Glomerular endothelial cell (primary cell): ENCODE measurements at places on chromosomes 12 and 14. TPM values are rescaled to one million over a fixed set of nuclear protein-coding genes. Genes with fewer than 3 reads are reported as not detected.

The KDM2B gene
- 18.4 and 29.2 TPM in 2 replicates for total RNA-seq

The CLEC6A gene
- not detected in 2 replicates for total RNA-seq

The TAS2R42 gene
- not detected in 2 replicates for total RNA-seq

The SERPINA5 gene
- 0.29 and 1.1 TPM in 2 replicates for total RNA-seq

The PAX9 gene
- total RNA-seq: 0.18 and 0.34 TPM in 2 replicates

The TMEM179 gene
- 0.53 TPM in 1 of 2 replicates, not detected in the other for total RNA-seq

The NR1H4 gene
- total RNA-seq: 0.15 TPM in 1 of 2 replicates, not detected in the other

The ACSS3 gene
- total RNA-seq: 0.10 and 7.7 TPM in 2 replicates

The DDN gene
- total RNA-seq: 0.10 and 0.12 TPM in 2 replicates

The RAD52 gene
- 10.6 and 12.5 TPM in 2 replicates for total RNA-seq

The PIANP gene
- not detected in 2 replicates for total RNA-seq

The KRT2 gene
- total RNA-seq: not detected in 2 replicates

The KCNMB4 gene
- 2.2 and 3.0 TPM in 2 replicates for total RNA-seq

The AQP2 gene
- not detected in 2 replicates for total RNA-seq

The FITM1 gene
- 0.29 TPM in 1 of 2 replicates, not detected in the other for total RNA-seq

The SAMD15 gene
- 1.1 and 3.3 TPM in 2 replicates for total RNA-seq

The NAV3 gene
- 16.5 and 40.1 TPM in 2 replicates for total RNA-seq

The SYCP3 gene
- 2.0 TPM in 1 of 2 replicates, not detected in the other for total RNA-seq

The GCH1 gene
- 12.0 and 15.0 TPM in 2 replicates for total RNA-seq

The RNASE2 gene
- not detected in 2 replicates for total RNA-seq

The MYRFL gene
- not detected in 2 replicates for total RNA-seq

The AICDA gene
- not detected in 2 replicates for total RNA-seq

The BBOF1 gene
- 0.92 and 2.2 TPM in 2 replicates for total RNA-seq

The KCNA5 gene
- not detected in 2 replicates for total RNA-seq

The ABCD4 gene
- total RNA-seq: 51.2 and 70.4 TPM in 2 replicates

The ACOT6 gene
- total RNA-seq: not detected in 2 replicates

The KRT78 gene
- total RNA-seq: not detected in 2 replicates

The RTL1 gene
- 0.10 TPM in 1 of 2 replicates, not detected in the other for total RNA-seq

The ZC3H10 gene
- total RNA-seq: 3.0 and 4.1 TPM in 2 replicates

The OTX2 gene
- total RNA-seq: not detected in 2 replicates

The KCNA1 gene
- total RNA-seq: not detected in 2 replicates

The GCN1 gene
- 66.9 and 96.0 TPM in 2 replicates for total RNA-seq

The TMEM121 gene
- total RNA-seq: 7.0 and 9.3 TPM in 2 replicates

The CLEC4C gene
- total RNA-seq: not detected in 2 replicates

The KRT7 gene
- total RNA-seq: 92.6 and 240 TPM in 2 replicates

The IL26 gene
- total RNA-seq: not detected in 2 replicates

The FIGNL2 gene
- 0.41 and 0.73 TPM in 2 replicates for total RNA-seq

The GYS2 gene
- total RNA-seq: not detected in 2 replicates

The HOMEZ gene
- total RNA-seq: 13.8 and 14.6 TPM in 2 replicates

The PPP1R12A gene
- 36.1 and 61.1 TPM in 2 replicates for total RNA-seq

The LRRC74A gene
- total RNA-seq: not detected in 2 replicates

The TAS2R30 gene
- total RNA-seq: 0.73 and 3.5 TPM in 2 replicates

The KRT77 gene
- total RNA-seq: not detected in 2 replicates

The DHRS2 gene
- total RNA-seq: not detected in 2 replicates

The DNAL1 gene
- total RNA-seq: 3.9 and 4.0 TPM in 2 replicates

The ADAMTS20 gene
- total RNA-seq: not detected in 2 replicates
